Peyer's patch (tissue), 4 donors: ENCODE measurements at places on chromosomes 2 and 18. TPM values are rescaled to one million over a fixed set of nuclear protein-coding genes. Genes with fewer than 3 reads are reported as not detected.

GRCh38 chr2:59677158-59677557, 876.3 kb downstream of the BCL11A start:
- no peaks in the 10 kb centered on the region for H3K27me3 ChIP-seq
- DNase-seq = no peak

DNA sequence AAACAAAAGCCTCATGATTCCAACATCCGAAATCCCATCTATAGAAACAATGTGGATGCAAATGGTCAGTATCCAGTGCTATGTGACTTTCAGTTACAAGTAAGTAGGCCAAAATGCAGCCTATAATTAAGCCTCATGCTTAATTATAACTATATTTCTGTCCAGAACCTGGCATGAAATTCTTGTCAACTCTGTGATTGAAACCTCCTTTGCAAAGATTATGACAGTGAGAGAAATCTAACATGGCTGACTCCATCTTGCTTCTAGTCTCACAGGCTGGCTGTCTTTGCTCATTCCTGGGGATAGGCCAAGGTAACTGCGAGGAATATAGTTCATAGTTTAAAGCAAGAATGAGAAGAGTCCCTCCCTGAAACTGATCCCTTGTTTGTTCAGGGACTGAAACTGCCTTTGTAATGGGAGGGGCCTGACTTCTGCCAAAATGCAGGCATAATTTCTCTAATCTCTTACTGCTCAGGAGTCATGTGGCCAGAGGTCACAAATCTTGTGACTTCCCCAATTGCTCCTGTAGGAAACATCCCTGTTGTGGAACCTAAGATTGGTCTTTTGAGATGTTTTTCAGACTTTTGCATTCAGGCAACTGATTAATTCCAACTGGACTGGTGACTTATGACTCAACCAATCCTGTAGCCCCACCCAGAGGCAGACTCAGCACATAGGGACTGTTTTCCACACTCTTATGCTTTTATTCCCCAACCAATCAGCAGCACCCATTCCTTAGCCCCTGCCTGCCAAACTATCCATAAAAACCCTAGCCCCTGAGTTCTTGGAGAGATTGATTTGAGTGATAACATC, 84.5 kb upstream of the TLK1 start:
- no peak for DNase-seq
- H3K4me3 ChIP-seq = no peak overlapping the region
- H3K27me3 ChIP-seq = no peaks in the 10 kb centered on the region
- no peaks in the 10 kb centered on the region for H3K4me1 ChIP-seq
- no peaks in the 10 kb centered on the region for H3K36me3 ChIP-seq
- no peak overlapping the region for H3K27ac ChIP-seq

RNF125 gene
- 16.3 TPM for total RNA-seq

DNA sequence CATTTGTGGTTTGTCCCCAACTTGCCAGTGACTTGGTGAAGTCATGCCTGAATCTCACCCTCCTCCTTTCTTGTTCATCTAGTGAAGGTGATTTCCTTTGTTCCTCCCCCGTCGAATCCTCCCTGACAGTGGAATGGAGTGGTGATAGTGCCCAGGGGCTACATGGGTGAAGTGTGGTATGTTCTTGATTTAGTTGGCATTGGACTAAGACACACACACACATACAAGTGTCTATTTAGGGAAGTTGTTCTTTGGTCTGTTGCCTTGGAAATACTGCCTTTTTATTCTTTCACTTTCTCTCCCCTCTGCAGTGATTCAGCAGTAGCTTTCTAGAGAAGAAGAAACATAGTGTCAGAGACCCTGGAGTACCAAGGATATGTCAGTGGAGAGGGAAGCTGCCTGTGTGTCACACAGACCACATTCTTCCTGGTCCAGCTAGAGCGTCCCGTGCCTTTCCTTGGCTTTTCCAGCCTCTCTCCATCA, 10.9 kb downstream of the INPP4A start:
- no peak for DNase-seq
- H3K36me3 ChIP-seq = no peaks in the 10 kb centered on the region
- H3K27me3 ChIP-seq = no peaks in the 10 kb centered on the region

GRCh38 chr2:132605236-132606180, 64.5 kb downstream of the LYPD1 start:
- H3K4me1 ChIP-seq = no peaks in the 10 kb centered on the region
- H3K4me3 ChIP-seq = no peak overlapping the region
- DNase-seq = no peak
- H3K27me3 ChIP-seq = no peaks in the 10 kb centered on the region
- no peak overlapping the region for H3K27ac ChIP-seq

GRCh38 chr2:27275211-27276150, at the start of gene DNAJC5G:
TSS of gene DNAJC5G (plus strand) at chr2:27275433. CDS start at chr2:27276729, 1,296 bp downstream.
- no peak for DNase-seq
- no peaks in the 10 kb centered on the region for H3K27me3 ChIP-seq
- no peaks in the 10 kb centered on the region for H3K36me3 ChIP-seq
- H3K4me1 ChIP-seq = no peaks in the 10 kb centered on the region

DNA sequence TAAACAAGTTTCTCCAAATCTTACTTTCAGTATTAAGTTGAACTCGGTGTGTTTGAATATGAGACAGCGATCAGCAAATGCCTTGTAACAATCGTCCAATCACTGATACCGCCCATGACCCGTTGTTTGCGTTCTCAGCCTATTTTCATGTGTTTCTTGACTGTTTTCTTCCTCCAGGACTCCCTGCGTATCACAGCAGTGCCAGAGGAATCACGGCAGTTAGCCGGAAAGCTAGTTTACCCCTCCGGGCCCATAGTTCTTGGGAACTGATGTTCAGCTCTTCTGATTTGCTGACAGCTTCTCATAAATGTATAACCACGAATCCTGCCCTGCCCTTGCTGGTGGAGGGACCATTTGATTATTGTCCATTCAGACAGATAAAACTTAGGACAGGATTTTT, 42.2 kb upstream of the TPO start:
- H3K4me1 ChIP-seq = no peaks in the 10 kb centered on the region
- H3K36me3 ChIP-seq = no peaks in the 10 kb centered on the region
- H3K27me3 ChIP-seq = no peaks in the 10 kb centered on the region
- no peak for DNase-seq
- no peak overlapping the region for H3K27ac ChIP-seq
- H3K4me3 ChIP-seq = no peak overlapping the region
